Stimulated activated CD8-positive, alpha-beta memory T cell treated with anti-CD3 and anti-CD28 coated beads, Interleukin-2, amount 100 ng/mL, for 1 hour (primary cell): ENCODE measurements at places on chromosomes 13 and 19.

DNA sequence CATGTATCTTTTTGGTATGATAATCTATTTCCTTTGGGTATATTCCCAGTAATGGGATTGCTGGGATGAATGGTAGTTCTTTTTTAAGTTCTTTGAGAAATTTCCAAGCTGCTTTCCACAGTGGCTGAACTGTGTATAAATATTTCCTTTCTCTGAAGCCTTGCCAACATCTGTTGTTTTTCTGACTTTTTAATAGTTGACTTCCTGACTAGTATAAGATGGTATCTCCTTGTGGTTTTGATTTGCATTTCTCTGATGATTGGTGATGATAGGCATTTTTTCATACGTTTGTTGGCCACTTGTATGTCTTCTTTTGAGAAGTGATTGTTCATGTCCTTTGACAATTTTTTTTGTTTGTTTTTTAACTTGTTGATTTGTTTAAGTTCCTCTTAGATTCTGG lies 61.6 kb upstream of the PCDH17 start:
- DNase-seq, result no peak

GRCh38 chr13:114155320-114155719 lies 22.9 kb upstream of the RASA3 start:
- DNase-seq, result no peak

GRCh38 chr19:37983153-37983552 lies 76.1 kb downstream of the SIPA1L3 start:
- no peak for DNase-seq

- DNase-seq, result no peak
Measured at GRCh38 chr13:94454906-94455305, 24.6 kb downstream of the DCT start.

DNA sequence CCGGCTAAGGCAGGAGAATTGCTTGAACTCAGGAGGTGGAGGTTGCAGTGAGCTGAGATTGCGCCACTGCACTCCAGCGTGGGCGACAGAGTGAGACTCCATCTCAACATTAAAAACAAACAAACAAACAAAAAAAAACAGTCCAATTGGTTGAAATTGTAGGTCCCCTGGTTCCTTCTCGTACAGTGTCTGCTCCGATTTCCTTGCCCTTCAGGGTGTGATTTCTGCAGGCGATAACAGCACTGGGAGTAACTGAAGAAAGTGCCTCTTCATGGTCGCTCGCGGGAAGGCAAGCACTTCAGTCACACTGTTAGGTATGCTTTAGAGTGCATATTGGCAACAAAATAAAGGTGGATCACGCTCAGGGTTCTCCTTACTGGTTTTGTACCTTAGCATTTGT lies 39.7 kb downstream of the TPT1 start:
- DNase-seq, result no peak

DNA sequence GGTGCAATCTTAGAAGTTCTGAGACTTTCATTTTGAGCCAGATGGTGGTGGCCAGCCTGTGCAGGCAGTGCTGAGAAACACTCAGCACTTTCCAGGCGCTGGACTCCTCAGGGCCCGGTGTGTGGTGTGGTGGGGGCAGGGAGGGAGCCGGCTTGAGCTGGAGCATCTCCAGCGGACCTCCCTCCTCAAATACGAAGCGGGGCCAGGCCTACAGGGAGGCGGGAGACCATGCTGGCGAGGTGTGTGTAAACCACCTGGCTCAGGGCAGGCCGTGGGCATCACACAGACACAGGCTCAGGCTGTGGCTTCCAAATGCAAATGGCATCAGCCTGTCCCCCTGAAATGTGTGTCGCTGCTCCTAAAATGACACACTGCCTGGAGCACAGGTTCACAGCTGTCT lies 33.3 kb upstream of the RANBP3 start:
- DNase-seq, result no peak

DNA sequence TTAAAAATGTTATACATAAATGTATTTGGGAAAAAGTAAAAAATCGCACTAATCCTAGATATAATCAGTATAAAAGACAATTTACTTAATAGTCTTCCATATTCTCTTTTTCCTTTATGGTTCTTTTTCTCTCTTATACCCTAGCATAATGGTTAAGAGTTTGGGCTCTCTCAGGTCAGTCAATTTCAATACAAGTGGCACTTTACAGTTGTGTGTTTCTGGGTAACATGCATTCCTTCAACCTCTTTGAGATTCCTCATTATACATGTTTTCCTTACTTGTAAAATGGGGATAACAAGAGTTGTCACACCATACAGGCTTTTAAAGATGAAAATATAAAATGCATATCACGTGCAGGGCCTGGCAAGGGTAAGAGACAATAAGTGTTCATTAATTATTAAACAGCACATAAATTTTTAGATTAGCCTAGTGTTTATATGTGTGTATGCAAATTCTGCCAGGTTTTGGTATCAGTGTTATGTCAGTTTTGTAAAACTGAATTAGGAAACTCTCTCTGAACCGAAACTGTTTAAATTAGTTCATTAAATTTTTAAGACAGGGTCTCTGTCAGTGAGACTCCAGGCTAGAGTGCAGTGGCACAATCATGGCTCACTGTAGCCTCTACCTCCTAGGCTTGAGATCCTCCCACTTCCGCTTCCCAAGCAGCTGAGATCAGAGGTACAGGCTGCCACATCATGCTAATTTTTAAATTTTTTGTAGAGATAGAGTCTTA lies 49.8 kb downstream of the ELF1 start:
- no peak for DNase-seq
